ENCODE measurements at places on chromosomes 3 and 15.

DNA sequence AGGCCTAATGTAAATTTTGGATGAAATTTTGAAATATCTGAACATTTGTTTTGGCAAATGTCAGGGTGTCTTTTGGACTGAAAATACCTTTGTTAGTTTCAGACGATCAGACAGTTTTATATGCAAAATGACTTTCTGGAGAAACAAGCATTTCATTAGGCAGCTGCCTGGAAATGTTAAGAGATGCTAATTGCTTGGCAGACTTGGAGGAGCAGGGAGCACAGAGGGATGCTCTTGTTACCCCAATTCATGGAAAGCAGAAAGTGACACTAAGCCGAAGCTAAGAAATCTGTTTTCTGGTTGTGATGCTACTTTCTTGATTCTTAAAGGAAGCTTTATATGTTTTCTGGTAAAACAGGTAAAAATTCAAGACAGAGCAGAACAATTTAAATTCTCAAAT, 204.3 kb upstream of the GBE1 start:
- DNase-seq, result no peak

GRCh38 chr15:91689377-91689776, 164.1 kb upstream of the SLCO3A1 start:
- DNase-seq, result no peak

GRCh38 chr3:137669519-137670060, 94.5 kb upstream of the SOX14 start:
- DNase-seq, result no peak

DNA sequence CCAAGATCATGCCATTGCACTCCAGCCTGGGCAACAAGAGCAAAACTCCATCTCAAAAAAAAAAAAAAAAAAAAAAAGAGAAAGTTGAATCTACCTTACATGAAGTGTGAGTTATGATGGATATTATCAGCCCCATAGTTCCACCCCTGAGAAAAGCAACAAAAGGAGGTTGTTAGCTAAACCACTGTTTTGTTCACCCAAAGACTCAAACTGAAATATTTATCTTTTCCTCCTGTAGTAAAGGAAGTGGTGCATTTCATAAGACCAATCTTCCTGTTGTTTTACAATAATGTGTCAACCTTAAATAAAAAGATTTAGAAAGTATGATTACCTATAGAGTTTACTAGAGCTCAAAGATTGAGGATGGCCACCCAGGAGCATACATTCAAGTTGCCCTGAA, 18.7 kb upstream of the TRMT10C start:
- no peak for DNase-seq

DNA sequence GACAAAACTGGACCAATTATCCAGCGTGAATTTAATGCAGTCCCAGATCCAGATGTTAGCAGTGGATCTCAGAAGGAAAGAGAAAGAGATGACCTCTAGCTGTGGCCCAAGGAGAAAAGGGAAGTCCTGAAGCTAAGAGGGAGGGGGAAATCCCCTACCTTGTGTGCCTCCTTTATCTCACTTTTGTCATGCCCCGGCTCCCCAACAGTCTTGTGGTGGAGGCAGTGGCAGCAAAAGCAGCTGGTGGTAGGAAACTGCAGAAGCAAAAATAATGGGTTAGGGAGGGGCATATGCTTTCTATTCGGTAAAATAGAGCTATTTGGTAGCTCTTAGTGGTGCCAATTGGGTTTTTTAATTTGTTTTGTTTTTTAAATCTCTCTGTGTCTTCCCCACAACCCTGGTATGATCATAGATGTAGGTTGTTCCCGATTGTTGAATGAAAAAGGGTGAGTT, 56.5 kb downstream of the MCTP2 start:
- DNase-seq, result no peak

DNA sequence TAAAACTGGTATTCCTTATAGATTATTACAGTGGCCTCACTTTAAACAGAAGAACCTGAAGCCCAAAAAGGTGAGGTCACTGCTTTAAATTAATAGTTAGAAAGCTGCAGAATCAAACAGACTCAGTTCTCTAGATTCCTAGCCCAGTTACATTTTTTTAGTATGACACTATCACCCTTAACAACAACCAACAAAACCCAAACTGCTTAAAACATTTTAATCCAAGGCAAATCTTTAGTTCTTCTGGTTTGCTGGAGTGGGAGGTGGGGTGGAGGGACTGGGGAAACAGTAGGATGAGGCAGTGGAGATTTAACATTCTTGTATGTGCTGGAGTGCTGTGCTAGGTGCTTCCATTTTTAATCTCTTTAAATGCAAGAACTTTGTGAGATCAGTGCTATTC, 631.6 kb upstream of the KCNMB2 start:
- DNase-seq, result no peak

GRCh38 chr3:122253581-122253980, 70.1 kb downstream of the CASR start:
- no peak for DNase-seq

DNA sequence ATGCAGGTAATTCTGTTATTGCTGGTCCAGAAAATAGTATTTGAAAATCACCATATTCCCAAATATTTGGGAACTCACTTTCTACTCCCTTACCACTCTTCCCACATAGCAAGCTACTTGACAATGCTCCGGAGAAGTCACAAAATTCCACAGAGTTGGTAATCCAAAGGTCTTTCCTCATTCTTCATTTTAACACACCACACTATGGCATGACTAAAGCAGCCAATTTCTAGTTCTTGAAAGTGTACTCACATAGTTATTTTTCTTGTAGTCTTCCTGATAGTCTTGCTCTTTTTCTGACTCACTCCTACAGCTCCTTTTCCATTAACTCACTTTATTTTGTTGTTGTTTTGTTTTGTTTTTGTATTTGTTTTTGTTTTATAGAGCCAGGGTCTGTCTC, 67.2 kb downstream of the MYO9A start:
- no peak for DNase-seq

DNA sequence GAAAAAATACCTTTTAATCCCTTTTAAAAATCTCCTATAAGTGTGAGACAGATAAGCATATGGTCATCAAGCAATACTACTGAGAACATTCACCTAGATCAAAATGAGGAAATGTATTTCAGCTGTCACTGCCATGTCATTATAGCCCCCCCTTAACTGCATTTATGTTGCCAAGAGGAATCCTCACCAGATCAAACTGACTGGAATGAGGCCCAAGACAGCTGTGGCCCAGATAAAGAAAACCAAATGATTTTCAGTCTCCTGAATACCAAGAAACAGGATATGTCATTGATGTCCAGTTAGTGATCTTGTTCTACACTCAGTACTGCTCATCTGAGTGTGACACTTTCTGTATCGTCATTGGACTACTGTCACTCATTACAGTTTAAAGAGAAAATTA, 35.1 kb upstream of the CPB1 start:
- no peak for DNase-seq

Data from pons (tissue), 1 donor.